H4 (cell line): ENCODE measurements at places on chromosomes 6 and 20. TPM values are rescaled to one million over a fixed set of nuclear protein-coding genes. Genes with fewer than 3 reads are reported as not detected.

Gene CLVS2
- total RNA-seq, result 0.04 TPM in 1 of 2 replicates, not detected in the other

Gene ADGRB3
- 0.79 and 1.1 TPM in 2 replicates for total RNA-seq

Gene NRSN1
- total RNA-seq, result not detected in 2 replicates

GRCh38 chr6:74063391-74063790 is 367.4 kb downstream of the CD109 start:
- no peak for DNase-seq

- DNase-seq, result no peak
Observed at GRCh38 chr6:51292659-51293058, 474.0 kb downstream of the TFAP2B start.
